Effector CD8-positive, alpha-beta T cell (primary cell): ENCODE measurements at places on chromosomes 2 and 18.

DNA sequence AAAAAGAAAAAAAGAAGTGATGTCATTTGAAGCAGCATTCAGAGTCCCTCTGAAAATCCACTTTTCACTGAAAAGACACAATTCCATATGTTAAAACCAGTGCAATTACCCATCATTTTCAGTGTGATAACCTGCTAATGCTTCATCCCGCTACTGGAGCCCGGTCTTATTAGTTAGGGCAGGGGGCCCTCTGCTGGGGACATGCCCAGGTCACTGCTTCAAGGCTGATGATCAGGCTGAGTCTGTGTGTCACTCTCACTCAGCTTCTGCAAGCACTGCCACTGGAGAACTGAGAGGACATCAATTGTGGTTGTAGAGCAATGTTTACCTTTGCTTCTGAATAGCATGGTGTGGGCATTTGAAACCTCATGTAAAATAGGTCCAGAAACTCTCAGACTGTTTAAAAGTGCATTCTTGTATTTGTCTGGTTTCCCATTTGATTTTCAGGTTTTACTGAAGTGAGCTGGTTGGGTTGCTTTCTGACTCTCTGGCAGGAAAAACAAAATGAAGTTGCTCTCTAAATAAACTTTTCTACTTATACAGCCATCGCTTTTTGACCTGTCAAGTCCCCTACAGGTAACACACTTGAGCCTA, 49.2 kb upstream of the NXPH2 start:
- no peak for DNase-seq

DNA sequence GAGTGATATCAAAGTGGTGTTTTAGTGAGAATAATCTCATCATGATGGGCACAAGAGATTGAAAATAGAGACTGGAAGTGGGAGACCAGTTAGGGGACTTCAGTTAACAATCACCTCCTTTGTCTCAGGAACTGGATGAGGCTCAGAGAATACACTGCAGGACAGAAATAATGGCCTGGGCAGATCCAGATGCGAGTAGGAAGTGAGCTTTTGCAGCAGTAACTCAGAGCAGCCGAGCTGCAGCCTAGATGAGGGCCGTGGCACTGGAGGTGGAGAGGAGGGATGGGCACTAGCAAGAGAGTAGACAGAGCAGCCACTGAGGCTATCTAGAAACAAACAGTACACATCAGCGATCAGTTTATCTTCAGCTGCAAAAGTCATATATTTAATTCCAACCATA, 48.6 kb downstream of the CYB5A start:
- no peak for DNase-seq

GRCh38 chr2:13585732-13586131, 869.0 kb downstream of the TRIB2 start:
- no peak for DNase-seq

- DNase-seq, result no peak
Measured at GRCh38 chr2:80113399-80113798, 191.2 kb downstream of the LRRTM1 start.

GRCh38 chr18:23735021-23735464, 45.8 kb downstream of the LAMA3 start:
- DNase-seq, result no peak

DNA sequence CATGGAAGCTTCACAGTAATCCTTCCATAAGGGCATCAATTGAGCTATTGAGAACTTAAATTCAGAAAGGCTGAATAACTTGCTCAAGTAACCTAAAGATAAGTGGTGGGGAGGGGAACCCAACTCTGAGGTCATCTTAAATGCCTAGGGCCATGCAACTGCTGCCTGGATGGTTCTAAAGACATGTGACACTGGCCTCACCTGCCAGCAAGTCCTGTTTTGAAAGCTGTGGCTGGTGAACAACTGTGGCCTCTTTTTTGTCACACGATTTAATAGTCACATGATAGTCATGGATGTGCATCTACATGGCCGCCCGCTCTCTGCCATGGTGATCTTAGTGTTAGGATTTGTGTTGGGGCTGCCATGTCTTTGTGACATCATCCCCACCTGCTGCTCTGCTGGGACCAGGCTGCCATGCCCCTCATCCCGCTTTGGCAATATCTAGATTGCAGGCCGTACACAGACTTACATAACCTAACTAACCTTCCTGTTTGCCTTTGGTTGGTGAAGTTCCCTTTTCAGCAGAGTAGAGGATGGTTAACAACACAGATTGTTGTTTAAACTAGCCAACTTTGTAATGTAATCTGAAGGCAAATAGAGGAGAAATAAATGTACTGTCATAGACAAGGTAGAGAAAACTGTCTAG, 177.9 kb upstream of the SH3BP4 start:
- DNase-seq, result no peak

DNA sequence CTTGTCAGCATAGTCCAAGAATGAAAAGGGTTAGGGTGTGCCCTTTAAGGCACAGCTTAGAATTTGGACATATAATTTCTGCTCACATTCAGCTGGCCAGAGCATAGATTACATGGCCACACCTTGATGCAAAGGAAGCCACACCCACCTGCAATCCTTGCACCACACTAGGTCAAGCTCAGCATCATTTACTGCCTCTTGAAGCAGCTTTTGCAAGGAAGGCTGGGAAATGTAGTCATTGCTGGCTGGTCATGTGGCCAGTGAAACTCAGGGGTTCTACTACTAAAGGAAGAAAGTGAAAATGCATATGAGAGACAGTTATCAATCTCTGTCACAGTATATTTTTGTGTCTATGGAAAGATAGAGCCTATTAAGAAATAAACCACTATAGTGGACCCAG, 159.3 kb downstream of the GFPT1 start:
- DNase-seq, result no peak

GRCh38 chr18:46433121-46433826, 223.7 kb downstream of the LOXHD1 start:
- no peak for DNase-seq
